Right ventricle myocardium superior (tissue), 1 donor: ENCODE measurements at places on chromosomes 4 and X. TPM values are rescaled to one million over a fixed set of nuclear protein-coding genes. Genes with fewer than 3 reads are reported as not detected.

The CITED1 gene
- not detected for total RNA-seq

The PPP4R3C gene
- not detected for total RNA-seq

The CLDN34 gene
- not detected for total RNA-seq

The NUDT10 gene
- total RNA-seq: 0.13 TPM

GRCh38 chrX:135347381-135348016 is 38.2 kb downstream of the ETDC start:
- no peak for DNase-seq

DNA sequence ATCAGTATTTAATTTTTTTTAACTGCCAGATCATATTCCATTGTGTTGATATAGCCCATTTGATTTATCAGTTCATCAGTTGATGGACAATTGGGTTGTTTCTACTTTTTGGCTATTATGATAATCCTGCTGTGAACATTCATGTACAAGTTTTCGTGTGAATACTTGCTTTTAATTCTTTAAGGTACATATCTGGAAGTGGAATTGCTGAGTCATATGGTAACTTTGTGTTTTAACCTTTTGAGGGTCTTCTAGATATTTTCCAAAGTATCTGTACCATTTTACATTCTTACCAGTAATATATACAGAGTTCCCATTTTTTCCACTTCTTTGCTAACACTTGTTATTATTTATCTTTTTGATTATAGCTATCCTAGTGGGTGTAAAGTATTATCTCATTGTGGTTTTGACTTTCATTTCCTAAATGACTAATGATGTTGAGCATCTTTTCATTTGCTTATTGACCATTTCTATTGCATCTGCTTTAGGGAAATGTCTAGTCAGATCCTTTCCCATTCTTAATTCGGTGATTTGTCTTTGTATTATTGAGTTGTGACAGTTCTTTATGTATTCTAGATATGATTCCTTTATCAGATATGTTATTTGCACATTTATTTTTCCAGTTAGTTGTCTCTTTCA is 75.2 kb upstream of the NUDT6 start:
- DNase-seq: no peak

- DNase-seq: no peak
These were observed 30.1 kb upstream of the BBS7 start for GRCh38 chr4:121900132-121900983.

DNA sequence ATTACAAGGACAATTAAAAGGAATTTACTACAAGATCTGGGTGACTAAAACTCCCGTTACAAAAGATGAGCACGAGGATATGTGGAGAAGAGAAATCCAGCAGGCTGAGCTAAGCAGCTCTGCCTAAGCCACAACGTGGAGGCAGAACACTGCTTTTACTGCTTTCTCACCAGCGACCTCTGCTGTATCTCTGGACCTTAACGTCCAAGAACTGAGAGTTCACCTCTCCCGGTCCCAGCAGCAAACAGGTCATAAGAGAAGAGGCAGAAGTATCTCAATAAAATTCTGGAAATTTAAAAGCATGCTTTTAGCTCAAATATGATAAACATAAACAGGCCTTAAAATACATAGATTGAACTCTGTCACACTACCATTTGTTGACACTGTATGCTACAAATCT is 81.0 kb downstream of the ADGRA3 start:
- no peak for DNase-seq

DNA sequence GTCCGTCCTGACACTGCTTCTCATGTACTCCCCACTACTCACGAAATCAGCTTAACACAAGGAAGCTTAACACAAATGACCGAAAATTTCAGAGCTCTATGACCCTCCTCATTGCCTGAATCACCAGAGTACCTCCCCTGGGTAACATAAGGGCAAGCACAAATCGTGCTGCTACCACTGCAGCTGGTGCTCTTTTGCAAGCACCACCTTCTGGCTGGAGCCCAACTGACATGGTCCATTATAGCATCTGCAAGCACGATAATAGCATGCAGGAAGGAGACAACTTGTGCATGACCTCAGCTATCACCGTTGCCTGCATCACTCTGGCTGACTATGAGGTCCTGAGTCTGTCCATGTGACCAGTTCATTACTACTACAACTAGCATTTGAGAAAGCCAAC is 308.0 kb downstream of the TEX13C start:
- no peak for DNase-seq

- no peak for DNase-seq
These were observed 29.6 kb upstream of the CHRNA9 start for GRCh38 chr4:40305328-40306170.

GRCh38 chr4:183422962-183423631 is 21.3 kb upstream of the CDKN2AIP start:
- no peak for DNase-seq

GRCh38 chr4:54371173-54371572 is 142.1 kb downstream of the PDGFRA start:
- DNase-seq: no peak

DNA sequence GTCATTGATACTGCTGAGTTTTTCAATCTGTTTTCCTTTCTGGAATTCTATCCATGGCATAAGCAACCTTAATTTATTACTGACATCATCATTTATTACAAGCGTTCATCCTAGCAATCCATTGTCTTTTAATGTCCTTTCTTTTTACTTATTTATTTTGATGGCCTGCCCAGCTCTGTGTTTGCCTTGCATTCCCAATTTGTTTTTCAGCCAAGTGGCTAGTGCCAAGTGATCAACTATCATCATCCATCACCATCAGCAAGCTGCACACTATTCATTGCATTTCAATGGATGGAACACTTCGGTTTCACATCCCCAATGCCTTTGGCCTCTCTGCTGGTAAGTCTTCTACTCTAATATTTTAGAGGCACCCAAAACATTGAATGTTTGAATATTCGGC is 831.7 kb upstream of the EPHA5 start:
- no peak for DNase-seq
